NCI-H1930 (cell line): ENCODE measurements at places on chromosomes 3 and 15.

DNA sequence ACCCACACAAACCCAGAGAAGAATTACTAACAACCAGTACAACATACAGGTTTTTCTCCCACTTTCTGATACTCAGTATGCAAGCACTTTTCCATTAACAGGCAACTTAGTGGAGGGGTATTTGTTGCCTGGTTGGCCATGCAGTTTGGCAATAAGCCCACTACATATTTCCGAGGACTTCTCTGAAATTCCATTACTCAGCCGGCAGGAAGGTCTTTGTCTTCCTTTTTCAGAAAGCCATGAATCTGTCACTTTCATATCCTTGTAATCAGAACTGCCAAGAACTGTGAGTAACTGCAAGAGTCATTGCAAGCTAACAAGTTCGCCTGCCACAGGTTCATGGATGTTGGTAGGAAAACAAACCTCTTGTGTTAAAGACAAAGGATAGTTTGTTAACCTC lies 422.3 kb upstream of the ROBO1 start:
- no peak for DNase-seq

- DNase-seq: no peak
Observed at GRCh38 chr3:169106662-169107061, 556.9 kb downstream of the MECOM start.

- no peak for DNase-seq
Observed at GRCh38 chr3:141243271-141243707, 11.7 kb downstream of the PXYLP1 start.

DNA sequence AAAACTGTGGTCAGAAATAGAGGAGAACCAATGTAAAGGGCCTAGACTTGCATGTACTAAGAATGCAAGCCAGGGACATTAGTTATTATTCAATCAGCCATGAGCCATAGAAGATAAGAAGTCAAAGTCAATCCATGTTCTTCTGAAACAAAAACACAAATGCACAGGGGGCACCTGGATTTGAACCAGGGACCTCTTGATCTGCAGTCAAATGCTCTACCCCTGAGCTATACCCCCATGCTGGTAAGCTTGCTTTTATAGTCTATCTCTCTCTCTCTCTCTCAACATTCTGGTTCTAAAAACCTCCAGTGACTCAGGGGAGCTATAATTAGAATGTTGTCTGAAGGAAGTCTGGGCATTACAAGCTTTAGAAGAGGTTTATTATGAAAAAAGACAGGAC lies 85.6 kb upstream of the ACP3 start:
- no peak for DNase-seq

DNA sequence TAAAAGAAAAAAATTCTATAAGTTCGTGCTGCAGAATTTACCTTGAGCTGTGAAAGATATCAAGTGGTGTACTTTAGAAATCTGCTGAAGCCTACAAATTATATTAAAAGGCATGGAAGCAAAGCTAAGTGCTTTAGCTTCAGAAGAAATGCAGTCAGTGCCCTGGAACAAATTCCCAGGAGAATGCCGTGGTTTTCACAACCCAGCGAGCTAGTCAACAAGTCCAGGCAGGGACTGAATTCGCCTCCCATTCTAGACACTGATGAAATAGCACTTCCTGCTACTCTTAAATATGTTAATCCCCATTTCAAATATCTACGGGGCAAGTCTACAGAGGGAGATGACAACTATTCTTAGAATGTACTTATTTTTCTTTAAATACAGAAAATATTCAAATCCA lies 326.4 kb upstream of the IGF1R start:
- DNase-seq: no peak

DNA sequence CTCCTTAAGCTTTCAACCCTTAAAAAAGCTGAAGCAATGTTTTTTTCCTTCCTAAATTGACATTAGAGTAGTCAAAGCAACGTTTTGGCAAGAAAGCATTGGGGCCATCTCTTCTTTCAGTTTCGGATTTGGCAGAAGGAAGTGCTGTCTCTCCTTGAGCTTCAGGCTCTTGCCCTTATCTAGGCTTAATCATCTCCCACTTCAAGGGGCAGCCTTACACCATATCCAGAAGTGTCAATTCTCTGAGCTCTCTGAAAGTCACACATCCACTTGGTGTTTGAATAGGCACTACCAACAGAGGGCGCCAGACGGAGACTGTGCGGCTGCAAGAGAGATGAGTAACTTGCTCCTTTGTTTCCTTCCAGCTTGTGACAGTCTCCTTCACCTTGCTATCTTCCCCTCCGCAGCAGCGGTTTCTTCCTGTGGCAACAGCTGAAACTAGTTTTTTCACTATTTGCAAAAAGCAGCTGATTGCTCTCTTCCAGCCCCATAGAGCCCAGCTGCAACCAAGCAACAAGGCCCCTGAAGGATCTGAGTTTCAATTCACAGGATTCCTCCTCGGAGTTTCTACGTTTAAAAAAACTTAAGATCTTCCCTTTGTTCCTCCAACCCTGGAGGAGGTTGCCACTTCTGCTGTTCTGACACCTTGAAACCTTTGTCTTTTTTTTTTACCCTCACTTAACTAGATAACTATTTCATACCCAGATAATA lies 147.0 kb upstream of the SLCO3A1 start:
- DNase-seq: peak; percentile 37

DNA sequence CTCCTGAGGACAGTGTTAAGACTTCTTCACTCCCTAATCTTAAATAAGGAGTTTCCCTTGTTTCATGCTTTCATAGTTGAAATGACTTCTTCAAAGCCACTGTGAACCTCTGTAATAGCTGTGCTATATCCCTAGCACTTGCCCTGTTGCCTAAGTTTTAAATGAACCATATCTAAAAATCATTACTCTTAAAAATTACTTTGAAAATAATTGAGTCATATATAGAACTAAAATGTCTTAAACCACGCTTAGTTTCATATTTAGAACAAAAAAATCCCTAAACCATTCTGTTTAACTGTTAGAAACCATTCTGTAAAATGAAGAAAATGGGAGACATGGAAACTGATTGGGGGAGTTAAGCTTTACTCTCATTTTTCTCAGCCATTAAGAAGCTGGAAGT lies 29.8 kb downstream of the DNAJC19 start:
- no peak for DNase-seq

DNA sequence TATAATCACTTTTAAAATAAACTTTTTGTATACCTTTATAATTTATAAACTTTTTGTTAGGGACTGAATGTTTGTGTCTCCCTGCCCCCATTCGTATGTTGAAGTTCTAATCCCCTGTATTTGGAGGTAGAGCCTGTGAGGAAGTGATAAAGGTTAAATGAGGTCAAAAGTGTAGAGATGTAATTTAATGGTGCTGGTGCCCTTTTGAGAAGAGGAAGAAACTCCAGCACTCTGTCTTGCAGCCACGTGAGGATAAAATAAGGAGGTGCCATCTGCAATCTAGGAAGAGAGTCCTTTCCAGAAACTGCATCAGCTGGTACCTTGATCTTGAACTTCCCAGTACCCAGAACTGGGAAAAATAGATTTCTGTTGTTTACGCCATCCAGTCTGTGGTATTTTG lies 106.1 kb upstream of the RGMA start:
- DNase-seq: no peak

- DNase-seq: no peak
Observed at GRCh38 chr3:192816351-192816750, 89.0 kb upstream of the FGF12 start.

DNA sequence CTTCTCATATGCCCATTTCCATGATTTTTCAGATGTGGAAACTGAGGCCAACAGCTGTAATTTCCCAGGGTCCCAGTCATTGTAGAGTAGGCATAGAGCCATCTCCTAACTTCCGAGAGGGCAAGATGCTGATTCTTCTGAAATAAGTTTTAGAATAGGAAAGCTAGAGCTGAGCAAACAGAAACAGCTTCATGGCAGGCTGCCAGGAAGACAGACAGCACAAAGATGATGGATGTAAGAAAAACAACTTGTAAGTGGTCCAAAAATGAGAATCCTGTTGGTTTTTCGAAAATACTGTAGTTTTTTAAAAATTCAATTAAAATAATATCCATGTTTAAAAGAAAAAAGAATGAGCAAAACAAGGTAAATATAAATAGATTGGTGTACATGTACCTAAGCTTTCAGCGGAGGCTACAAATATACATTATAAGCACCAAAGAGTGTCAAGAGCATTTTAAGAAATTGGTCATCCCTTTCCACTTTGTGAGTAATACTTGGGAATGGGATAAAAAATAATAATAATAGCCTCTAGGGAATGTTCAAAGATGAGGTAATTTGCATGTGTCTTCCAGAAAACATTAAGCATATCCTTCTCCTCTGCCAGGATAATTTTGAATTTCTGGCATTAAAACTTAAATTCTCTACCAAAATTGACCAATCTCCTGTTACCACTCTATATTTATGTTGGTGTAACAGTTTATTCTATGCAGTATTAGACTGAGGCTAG lies 406.6 kb downstream of the MECOM start:
- no peak for DNase-seq

DNA sequence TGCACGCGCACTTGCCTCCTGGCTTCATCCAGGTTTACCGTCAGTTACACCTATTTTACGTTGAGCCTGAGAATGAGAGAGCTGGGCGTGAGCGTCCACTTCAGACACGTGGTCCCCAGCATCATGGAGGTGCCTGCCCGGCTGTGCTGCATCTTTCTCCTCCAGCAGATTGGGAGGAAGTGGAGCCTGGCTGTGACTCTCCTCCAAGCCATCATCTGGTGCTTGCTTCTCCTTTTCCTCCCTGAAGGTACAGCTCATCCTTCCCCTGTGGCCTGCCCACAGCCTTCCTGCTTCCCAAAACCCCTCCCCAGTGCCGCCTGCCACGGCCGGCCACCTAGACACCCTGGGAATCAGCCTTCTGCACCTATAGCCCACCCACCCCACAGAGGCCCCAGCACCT lies 31.6 kb downstream of the SLC22A14 start:
- no peak for DNase-seq

GRCh38 chr15:38665586-38666305 lies 101.1 kb upstream of the RASGRP1 start:
- no peak for DNase-seq
